ENCODE measurements at places on chromosomes 1 and 21.

- no peak for DNase-seq
Observed at GRCh38 chr1:173017792-173018191, 32.9 kb downstream of the TNFSF18 start.

DNA sequence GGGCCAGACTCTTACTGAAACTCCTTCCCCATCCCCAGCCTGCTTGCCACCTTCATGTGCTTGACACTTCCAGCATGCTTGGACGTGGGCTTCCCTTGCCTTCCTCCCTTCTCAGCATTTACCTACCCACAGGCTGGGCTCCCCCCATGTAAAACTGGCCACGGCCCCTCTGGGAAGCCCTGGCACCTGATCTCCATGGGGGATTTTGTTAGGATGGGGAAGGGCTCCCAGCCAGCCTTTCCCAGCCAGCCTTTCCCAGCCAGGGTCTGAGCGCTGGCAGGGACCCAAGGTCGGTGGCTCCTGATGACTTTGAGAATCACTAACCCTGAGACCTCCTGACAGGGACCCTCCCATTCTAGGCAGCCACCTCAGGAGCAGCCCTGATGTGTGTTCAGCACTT, 6.7 kb downstream of the ALX3 start:
- DNase-seq: no peak

- no peak for DNase-seq
Observed at GRCh38 chr1:162456323-162456722, 41.3 kb upstream of the UHMK1 start.

DNA sequence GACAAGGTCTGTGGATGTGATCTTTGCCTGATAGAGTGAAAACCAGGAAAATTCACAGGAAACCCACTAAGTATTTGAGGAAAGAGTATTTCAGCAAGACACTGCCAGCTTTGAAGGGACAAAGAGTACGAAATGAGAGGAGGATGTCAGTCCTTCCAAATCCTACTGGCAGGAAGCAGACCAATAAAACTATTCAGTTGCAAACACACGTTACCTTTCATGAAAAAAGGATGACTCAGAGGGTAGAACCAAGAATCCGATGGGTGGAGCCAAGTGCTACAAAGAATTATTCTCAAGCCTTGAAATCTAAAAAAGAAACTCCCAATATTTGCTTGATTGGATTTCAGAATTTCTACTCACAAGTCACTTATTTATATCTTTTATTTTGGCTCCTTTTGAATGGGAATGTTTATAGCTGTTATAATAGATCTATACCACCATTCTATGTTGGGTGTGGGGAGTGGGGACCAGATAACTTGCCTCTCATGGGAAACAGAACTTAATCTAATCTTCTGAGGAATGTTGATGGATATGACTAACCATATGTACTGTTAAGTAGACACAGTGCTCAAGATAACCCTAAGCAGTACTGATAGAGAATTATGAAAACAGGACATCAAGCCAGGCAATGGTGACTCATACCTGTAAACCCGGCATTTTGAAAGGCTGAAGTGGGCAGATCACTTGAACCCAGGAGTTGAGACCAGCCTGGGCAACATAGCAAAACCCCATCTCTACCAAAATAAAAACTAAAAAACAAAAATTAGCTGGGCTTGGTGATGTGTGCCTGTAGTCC, 19.3 kb upstream of the HEATR1 start:
- no peak for DNase-seq

Measured in uterus (tissue), 4 donors.